ENCODE measurements at places on chromosomes 3 and 15. TPM values are rescaled to one million over a fixed set of nuclear protein-coding genes. Genes with fewer than 3 reads are reported as not detected.

Gene ITIH4
- total RNA-seq: 3.7 TPM

Gene GASK1A
- not detected for total RNA-seq

Gene SEMA3F
- total RNA-seq: 11.3 TPM

Gene ETV5
- total RNA-seq: 18.6 TPM

GRCh38 chr15:77569729-77570125 lies 63.0 kb downstream of the LINGO1 start:
- H3K27me3 ChIP-seq: no peaks in the 10 kb centered on the region
- peaks cover 26% of the 10 kb centered on the region for H3K4me1 ChIP-seq
- peak; percentile 51 for DNase-seq
- no peak overlapping the region for H3K4me3 ChIP-seq
- H3K36me3 ChIP-seq: no peaks in the 10 kb centered on the region

DNA sequence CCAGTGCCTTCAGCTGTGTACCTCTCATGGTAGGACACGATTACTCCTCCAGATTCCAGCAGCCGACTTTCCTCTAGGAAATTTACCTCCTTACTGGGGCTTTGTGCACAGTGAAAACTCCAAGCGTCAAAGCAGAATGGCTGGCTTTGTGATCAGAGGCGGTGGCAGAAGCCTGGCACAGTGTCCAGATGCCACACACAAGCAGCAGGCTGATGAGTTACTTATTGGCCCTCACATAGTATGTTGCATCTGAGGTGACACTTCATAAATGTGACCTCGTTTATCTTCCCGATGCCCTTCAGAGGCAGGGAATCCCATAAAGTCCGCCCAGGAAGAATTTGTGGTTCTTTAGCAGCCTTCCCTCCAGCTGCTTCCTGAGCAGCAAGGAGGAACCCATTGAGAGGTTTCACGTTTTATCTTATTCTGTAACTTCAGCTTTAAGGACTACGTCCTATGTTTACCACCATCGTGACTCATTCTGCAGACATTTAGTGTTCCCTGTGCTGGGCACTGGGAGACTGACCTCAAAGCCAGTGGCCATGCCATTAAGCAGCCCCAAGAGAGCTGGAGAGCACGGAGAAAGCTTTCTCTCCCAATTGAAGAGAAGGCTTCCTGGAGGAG lies 107.1 kb upstream of the C15orf61 start:
- H3K27ac ChIP-seq: peak overlapping the region; percentile 23
- H3K27me3 ChIP-seq: no peaks in the 10 kb centered on the region
- no peaks in the 10 kb centered on the region for H3K36me3 ChIP-seq
- H3K4me3 ChIP-seq: no peak overlapping the region

DNA sequence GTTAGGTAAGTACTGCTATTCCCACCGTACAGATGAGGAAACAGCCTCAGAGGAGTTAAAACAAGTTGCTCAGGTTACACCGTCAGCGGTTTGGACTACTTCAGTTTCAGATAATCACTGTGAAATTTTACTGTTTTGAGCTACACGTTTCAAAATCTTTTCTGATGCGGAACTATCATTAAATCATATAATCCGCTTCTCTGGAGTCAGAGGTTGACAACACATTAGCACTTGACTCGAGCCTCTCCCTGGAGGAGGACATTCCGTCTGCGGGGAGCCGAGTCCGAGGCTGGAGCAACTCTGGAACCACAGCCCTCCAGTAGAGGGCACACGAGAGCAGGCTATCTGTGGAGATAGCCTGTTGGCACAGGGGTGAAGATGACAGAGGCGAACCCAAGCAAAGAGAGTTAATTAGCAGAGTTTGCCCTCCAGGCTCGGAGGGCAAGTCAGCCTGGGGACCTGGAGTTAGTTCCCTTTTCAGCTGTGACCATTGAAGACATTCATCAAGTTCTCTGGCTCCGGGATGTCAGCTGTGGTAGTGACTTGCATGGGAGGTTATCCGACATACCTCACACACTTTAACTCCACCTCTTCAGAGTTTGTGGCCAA lies 131.2 kb downstream of the IGF1R start:
- no peaks in the 10 kb centered on the region for H3K27me3 ChIP-seq
- H3K4me3 ChIP-seq: no peak overlapping the region
- peak; percentile 84 for DNase-seq
- H3K27ac ChIP-seq: peak overlapping the region; percentile 58
- no peaks in the 10 kb centered on the region for H3K4me1 ChIP-seq
- H3K36me3 ChIP-seq: no peaks in the 10 kb centered on the region

DNA sequence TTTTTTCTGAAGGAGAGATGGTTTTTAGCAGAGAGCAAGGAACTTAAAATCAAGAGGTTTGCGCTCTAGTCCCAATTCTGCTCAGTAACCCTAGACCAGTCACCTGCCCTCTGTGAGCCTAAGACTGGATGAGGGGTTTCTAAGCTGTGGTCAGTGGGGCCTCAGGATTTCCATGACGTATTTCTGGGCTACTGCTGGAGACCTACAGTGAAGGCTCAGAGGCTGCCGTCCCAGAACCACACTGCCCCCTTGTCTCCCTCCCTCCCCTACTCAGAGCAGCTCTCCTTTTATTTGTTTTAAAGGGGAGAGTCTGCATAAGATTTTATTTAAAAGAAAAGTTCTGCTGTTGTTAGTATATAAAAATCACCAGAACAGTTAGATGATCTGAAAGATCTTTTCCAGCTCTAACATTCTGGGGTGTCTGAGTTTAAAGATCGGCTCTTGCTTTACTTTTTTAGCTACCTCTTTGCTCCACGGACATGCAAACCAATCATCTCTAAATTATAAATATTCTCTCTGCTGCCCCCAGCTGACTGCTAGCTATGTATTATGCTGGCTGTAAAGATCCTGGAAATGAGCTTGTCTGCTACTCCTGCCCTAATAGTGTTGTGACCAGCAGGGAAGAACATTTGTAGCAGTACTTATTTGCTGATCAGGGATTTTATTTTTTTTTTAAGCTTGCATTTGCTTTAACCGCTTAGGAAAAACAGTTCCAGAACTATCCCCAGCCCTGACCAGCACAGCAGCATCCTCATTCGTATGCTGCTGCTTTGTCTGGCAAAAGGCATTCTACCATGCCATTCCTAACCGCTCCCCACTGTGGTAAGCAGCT lies 28.6 kb upstream of the NDUFB4 start:
- H3K27ac ChIP-seq: peak overlapping the region; percentile 11
- H3K36me3 ChIP-seq: no peaks in the 10 kb centered on the region
- H3K27me3 ChIP-seq: no peaks in the 10 kb centered on the region
- H3K4me1 ChIP-seq: no peaks in the 10 kb centered on the region
- DNase-seq: no peak
- H3K4me3 ChIP-seq: no peak overlapping the region
